Stimulated activated CD4-positive, alpha-beta T cell treated with anti-CD3 and anti-CD28 coated beads, Interleukin-12 subunit alpha, Interleukin-12 subunit beta, amount 100 ng/mL, for 24 hours (primary cell): ENCODE measurements at places on chromosomes 6 and 20.

DNA sequence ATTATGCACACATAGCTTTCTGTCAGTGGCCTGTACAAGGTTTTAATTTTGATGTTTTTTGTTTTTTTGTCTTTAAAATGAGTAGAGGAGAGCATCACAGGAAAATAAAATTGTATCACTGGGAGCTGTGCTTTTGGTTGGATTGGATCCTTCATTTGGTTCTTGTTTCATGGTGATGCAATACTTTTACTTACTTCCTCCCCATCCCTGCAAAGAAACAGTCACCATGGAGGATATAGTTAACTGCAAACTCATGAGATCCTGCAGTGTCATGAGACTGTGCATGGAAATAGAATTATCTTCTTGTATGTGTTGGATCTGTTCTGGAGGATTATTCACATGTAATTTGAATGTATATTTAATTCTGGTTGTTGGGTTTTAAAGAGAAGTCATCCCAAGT lies 122.3 kb downstream of the JARID2 start:
- no peak for DNase-seq

- no peak for DNase-seq
These were observed 190.8 kb downstream of the GMDS start for GRCh38 chr6:2054516-2055067.

DNA sequence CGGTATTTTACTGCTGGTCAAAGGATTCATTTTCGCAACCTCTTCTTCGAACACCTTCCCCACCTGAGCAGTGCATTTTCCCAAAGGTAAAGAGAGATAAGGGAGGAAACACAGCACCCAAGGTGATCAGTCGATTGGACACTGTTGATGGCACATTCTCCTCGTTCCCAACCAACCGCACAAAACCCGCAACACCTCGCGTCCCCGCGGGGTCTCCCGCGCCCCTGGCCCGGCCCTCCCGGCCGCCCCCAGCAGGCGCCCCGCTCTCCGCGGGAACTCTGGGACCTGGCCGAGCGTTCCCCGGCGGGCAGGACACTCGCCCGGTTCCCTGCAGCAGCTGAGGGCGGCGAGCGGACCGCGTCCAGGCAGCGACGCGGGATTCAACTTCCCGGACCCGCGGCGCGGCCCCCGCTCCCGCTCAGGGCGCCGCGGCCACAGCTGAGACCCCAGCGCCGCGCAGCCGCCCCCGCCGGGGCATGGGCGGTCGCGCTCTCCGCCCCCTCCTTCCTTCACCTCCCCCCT lies 506 bp downstream of the RGS17 start:
- no peak for DNase-seq

- DNase-seq: no peak
These were observed 671 bp downstream of the EFHC1 start for GRCh38 chr6:52420668-52421358.

DNA sequence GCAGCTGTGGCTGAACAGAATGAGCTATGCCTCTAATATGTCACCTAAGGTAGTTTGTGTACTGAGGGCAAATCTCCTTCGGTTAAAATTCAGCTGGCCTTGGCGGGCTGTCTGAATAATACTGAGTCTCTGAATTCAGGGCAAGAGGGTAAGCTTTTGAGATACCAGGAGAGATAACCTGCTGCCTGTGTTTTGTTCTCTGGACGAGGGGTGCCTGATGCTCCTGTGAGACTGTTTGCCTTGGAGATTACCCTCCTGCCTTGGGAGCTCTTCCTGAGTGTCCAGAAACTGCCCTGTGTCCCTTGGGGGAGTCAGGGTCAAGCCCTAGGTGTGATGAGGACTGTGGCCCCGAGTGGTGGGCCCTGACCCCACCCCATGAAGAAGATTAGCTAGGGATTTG lies 282.9 kb downstream of the KIF16B start:
- no peak for DNase-seq

DNA sequence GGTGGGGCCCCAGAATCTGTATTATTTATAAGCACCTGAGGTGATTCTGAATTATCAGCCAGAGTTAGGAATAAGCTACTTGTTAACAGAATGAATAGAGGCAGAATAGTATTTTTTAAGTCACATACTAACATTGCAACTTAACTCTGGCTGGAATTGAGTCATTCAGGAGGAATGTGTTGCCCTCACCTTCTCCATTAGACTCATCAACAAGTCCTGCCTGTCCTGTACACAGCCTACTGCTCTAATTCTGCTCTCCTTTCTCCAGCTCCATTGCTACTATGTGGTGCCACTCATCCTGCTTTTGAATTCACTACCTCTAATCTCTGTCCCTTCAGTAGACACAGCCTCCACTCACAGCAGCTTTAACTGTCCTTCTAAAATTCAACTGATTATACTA lies 669.4 kb downstream of the DHX35 start:
- DNase-seq: no peak

- DNase-seq: no peak
These were observed 46.1 kb downstream of the FKBP5 start for GRCh38 chr6:35642471-35643161.

DNA sequence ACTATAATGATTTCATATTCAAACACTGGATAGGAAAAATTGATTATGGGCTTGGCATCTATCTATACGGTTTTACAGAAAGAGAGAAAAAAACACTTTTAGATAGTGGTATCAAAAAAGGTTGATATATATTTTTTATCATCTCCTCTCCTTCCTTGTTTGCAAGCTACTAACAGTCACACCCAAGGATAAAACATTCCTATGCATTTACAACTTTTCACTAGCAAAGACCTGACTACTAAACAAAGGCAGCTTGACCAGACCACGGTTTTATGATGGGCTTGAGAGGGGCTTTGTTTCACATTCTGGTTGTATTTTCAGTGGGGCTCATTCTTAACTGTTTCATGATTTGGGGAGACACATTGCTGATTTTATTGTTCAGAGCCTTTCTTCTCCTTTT lies 477.6 kb upstream of the CITED2 start:
- no peak for DNase-seq
